ENCODE measurements at places on chromosomes 7 and 10.

- no peak for DNase-seq
These were observed 264.3 kb downstream of the ZEB1 start for GRCh38 chr10:31583293-31583692.

DNA sequence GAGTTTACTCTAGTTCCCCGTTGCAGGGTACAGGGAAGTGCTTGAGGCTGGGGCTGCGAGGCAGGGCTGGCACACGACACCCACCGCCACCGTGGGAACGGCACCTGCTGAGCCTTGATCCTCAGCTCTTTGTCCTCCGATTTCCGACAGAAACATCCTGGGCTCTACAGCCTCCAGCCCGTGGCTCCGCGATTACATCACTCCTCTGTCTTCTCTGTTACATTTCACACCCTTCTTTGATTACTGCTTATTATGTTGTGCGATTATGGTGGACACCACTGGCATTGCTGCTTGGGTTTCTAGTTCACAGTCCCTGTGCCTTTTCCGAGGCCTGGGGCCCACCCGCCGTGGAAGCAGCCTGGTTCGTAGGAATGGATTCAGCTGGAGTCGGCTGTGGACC, 26.9 kb downstream of the FKBP6 start:
- DNase-seq = no peak

- peak; percentile 37 for DNase-seq
These were observed at the start of gene SEMA3D for GRCh38 chr7:85186521-85187241. SEMA3D (minus strand) TSS chr7:85187056; CDS start chr7:85121891, 65,165 bp downstream.

DNA sequence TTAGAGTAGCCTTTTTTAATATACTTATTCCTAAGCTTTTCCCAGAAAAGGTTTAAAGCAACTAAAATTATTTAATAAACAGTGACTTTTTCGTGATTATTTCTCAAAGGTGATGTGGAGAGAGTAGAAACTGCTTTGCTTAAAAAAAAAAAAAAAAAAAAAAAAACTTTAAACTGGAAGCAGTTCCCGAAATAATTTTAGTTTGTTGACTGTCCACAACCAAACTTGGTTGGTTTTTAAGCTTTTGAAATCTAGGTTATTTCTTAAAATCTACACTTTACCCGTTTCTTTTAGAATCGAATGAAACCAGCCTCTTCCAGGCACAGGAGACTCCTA, 7.3 kb downstream of the SKAP2 start:
- no peak for DNase-seq

GRCh38 chr10:4546500-4546899, 279.5 kb upstream of the AKR1E2 start:
- peak; percentile 70 for DNase-seq

DNA sequence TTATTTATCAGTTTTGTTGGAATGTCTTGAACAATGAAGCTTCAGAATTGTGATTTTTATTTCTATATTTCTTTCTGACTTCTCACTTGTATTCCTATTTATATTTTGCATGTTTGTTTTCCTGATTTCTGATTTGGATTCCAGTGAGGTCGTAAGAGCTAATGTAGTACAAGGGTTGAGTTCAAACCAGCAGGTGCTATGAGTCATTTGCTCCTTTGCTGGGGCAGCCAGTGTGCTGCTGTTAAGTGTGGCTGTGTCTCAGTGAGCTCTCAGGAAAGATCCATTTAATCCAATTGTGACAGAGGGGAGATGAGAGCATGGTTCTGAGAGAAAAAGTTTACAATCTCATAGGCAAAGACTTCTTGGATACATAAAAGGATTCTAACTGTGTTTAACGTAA, 48.6 kb downstream of the MCU start:
- no peak for DNase-seq

DNA sequence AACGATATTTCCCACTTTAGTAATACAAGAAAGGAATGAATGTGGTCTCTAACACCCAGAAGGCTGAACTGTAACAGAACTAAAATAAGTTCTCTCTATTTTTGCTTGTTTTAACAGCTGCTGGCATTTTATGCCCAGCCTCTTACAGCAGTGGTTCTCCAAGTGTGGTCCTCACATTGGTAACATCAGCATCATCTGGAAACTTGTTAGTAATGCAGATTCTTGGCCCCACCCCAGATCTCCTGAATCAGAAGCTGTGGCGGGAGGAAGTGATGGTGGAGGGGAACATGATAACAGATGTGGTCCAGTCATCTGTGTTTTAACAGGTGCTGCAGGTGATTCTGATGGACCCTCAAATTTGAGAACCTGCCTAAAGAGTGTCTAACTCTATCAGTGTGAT, 170.1 kb downstream of the TMEM26 start:
- DNase-seq = no peak

DNA sequence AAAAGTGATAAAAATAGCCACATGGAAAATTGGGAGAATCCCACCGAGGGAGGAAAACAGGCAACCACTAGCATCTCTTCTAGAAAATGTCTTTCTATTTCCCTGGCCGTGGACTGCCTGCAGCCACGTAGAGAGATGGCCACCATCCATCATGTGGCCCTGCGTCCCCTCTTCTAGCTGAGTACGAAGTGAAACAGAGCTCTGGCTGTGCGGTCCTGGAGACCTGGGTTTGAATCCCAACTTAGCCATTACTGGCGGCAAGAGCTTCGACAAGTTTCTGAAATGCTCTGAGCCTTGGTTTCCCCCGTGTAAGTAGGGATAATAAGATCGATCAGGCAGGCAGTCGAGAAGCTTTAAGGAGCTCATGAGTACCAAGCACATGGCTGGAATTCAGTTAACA, 32.9 kb downstream of the ZCCHC24 start:
- no peak for DNase-seq

DNA sequence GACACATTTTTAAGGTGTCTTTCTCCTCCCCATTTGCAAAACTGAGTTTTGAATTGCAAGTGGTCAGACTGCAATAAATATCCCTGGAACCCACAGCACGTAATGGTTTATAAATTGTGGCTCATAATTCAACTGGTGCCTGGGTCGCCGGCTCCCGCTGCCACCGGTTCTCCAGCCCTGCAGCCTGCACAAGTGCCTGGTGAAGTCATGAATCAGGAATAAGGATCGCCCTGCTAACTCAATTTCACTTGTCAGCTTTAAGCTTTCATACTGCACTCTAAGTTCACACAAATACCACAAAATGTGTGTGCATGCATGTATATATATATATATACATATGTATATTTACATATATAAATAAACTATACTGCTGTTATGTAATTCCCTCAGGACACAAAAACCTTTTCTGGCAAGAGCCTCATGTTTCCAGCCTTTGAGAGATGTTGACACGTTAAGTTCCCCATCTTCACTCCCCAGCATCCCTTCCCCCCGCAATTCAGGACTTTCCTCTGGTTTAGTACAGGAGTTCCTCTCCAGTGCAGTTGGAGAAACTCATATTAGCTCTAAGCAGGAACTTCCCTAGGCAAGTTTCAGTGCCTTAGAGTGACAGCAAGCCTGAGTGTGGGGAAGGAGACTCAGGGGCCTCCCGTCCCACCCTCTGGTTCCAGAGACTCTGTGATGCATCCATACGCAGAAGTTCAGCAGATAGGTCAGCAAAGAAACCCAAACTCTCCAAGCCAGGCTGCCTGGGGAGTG, 129.2 kb upstream of the UNC5B start:
- no peak for DNase-seq

DNA sequence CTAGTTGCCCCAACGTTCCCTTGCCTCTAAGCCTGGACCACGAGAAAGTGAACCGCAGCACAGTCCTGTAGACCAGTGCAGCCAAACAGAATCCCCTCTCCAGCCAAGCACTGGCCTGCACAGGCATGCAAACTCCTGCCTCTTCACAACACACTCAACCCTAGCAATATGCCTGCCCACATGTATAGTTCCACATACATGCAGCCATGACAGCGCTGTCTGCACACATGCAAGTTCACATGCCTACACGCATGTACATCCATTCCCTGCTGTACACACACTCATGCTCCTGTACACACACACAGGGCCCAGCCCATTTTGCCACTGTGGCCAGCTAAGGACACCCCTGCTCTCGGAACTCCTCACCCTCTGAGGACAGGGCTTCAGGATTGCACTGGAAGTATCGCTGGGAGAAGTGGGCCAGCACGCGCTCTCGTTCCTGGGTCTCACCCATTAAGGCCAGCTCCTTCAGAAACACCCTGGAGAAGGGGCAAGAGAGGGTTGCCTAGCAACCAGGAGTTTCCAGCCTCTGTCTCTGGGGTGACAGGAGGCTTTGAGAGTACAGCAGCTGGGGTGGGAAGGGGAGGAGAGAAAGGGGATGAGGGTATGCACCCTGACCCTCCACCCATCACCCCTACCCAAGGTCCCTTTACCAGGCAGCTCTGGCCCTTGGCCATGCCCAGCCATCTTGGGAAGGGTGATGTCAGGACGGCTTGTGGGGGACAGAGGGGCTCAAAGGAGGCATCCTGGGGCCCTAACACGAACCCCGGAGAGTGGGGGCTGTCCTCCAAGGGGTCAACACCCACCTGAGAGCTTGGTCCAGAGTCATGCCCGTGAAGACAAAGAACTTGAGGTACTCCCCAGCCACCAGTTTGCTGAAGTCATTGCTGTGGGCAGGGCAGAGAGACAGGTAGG, 7.0 kb downstream of the PSD start:
- DNase-seq = no peak

DNA sequence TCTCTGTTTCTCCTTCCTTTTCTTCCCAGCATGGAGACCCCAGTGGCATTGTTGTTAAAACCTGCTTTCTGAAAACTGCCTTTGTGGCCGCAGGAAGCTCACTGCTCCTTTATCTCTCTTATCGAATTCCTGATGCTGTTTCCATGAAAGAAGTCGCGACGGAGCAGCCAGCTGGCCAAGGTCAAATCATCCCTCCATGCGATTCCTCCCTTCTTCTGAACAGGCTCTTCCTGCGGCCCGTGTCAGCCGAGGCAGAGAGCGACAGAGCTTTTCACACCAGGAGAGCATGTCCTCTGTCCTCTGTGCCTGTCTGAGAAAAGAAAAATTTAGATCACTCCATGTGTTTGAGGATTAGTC, 242.1 kb upstream of the PITRM1 start:
- no peak for DNase-seq

- DNase-seq = no peak
These were observed 315.0 kb upstream of the MEOX2 start for GRCh38 chr7:16001477-16001876.

DNA sequence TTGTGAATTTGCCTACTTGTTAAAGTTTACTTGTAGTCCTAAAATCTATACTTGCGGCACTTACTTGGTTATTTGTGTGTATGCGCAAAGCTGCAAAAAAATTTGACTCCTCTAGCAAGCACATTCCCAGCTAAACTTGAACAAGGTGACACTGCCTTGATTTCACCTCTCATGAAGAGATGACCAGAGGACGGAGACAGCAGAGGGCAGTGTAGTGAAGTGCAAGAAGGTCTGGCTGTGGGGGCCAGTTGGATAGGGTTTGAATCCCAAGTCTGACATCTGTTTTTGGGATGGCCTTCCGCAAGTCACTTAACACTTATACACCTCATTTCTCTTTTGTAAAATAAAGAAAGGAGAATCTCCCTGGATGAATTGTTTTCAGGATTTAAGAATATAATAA, 15.7 kb downstream of the SLK start:
- DNase-seq = no peak

- no peak for DNase-seq
These were observed 304.3 kb downstream of the PTPRN2 start for GRCh38 chr7:158283016-158283974.

GRCh38 chr10:96863922-96864543, 31.9 kb downstream of the LCOR start:
- DNase-seq = no peak

DNA sequence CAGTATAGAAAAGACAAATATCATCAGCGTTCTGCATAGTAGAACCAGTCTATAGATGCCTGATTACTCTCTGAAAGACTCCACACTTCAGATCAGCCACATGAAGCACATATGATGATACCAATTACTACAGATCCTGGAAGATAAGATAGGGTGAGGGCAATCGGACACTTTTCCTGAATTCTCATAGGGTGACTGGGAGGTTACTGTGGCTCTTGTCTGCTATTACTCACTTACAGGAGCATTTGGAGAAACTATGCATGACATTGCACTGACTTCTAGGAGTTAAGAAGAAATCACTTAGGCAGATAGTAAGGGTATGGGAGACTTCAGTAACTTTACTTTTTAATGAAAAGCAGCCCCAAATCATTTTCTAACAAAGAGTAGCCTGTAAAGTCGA, 1140.9 kb downstream of the XPNPEP1 start:
- no peak for DNase-seq

DNA sequence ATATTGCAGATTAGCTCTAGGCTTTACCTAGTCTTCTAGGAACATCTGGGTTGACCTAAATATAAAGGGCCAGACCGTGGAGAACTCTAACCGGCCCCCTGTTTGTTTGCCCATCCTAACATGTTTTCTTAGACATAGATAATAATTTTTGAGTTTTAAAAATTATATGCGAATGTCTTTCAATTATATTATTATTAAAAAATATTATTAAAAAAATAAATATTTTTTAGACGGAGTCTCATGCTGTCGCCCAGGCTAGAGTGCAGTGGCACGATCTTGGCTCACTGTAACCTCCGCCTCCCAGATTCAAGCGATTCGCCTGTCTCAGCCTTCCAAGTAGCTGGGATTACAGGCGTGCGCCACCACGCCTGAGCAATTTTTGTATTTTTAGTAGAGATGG, 318.5 kb downstream of the INHBA start:
- DNase-seq = no peak

DNA sequence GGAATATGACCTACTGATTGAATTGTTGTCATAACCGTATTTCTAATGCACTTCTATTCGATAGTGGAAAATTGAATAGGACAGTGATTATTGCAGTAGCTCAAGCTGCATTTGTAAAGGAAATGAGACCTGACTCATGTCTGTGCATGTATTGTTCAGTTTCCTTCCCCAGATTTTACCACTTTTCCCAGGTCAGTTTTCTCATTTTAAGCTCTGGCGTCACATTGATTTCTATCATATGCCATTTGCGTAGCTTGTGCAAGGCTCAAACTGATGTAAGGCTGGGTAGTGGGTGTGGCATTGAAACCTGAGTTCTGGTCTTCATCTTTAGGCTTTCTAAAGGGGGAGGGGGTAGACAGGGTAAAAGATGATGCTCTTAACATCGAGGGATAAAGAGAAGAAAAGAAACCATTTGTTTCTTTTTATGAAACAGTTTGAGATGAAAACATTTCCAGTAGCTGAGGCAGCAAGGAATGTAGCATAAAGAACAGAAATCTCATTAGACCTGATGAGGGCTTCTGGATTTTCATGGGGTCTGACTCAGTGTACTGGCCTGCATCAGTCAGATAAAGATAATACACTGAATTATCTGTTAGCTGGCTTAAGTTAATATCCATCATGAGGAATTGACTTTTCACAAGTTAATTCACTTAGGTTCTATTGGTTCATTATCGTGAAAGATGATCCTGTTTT, 182.3 kb upstream of the CDCA7L start:
- DNase-seq = no peak

DNA sequence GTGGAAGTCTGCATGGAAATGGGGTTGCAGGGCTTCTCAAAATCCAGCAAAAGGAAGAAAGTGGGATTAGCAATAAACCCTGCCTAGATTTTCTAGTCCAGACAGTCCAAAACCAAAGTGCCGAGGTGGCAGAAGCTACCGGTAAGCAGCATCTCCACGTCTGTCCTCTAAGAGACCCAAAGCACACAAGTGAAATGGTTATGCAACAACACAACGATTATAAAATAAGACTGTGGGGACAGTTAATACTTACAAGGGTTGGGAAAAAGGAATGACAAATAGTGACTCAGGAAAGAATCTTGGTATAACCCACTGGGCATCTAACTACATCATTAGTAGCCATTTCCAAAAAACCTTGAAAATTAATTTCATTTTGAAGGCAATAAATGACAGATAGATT, 24.7 kb downstream of the CREB3L2 start:
- no peak for DNase-seq

Measured in stromal cell of bone marrow (primary cell).